ENCODE measurements at places on chromosomes 3 and 15.

DNA sequence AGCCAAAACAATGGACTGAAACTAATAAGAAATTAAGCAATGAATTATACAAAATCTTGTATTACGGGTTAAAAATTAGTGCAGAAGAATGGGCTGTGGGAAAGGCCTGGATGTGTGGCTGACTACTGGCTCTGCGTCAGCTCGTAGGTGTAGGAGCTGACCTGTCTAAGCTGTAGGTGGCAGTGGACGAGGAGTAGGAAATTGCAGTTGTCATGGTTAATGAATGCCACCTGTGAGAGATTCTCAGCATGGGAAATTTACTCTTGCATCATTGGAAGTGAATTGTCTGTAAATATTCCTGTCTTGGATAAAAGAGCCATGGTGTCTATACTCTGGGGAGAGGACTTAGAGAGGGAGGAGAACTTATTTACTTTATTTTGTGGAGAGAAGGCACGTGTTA is 23.4 kb downstream of the CHRNA7 start:
- DNase-seq, result no peak

GRCh38 chr15:58396181-58396580 is 35.6 kb upstream of the LIPC start:
- DNase-seq, result no peak

GRCh38 chr3:156862338-156862737 is 36.2 kb downstream of the LEKR1 start:
- no peak for DNase-seq

DNA sequence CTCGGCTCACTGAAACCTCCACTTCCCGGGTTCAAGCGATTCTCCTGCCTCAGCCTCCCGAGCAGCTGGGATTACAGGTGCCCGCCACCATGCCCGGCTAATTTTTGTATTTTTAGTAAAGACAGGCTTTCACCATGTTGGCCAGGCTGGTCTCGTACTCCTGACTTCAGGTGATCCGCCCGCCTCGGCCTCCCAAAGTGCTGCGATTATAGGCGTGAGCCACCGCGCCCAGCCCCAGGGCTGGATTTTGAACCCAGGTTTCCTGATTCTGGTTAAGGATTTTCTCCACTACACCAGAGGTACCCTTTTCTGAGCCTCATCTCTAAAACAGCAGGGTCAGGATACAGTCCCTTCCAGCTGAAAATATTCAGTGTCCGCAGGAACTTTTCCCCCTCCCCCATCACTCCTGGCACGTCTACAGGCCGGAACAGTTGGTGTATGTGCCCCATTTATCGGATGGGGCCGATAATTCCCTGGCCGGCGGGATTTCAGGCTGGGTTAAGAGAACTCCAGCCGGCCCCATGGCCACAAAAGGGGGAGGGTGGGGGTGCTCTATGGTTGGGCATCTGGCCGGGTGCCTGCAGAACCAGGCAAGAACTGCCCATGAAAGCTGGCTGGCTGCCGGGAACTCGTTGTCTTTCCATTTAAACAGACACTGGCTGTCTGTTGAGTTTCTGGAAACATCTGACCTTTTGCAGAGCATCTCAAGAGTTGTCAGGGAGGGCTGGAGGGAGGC is 26.8 kb upstream of the SEMA4B start:
- no peak for DNase-seq

DNA sequence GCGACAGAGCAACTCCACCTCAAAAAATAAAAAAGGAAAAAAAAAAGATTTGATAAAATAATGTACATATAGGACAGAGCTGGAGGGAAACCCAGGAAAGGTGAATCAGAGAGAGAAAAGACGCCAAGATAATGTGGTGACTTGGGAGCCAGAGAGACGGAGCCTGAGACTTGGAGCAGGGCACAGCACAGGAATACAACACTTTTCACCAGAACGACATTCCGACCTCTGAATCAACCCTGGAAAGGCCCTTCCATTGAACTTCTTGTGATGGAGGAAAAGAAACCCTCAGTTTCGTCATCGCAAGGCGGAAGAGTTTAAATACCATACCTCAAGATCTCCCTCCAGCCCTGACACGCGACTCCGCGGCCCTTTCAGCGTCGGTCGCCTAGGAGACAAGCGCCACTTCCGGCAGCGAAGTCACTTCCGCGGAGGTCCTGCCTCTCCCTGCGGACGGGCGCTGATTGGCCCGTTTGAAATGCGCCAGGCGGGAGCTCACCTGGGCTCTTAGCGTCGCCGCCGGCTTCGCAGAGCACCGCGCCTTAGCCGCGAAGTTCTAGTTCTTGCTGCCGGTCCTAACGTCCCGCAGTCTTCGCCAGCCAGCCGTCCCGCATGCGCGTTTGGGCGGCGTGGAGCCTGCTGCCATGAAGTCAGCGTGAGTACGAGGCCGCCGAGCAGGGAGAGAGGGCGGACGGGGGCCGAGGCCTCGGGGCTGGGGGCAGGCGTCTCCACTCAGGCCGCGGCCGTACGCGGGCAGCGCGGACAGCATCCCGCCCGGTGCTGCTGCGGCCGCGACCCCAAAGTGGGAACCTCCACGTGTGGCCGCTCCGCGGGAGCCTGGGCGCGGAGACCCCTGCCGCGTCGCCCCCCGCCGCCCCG is at the start of gene KIF23:
KIF23 (plus strand) TSS at position 528 of the 879 bp plus-strand sequence; CDS start at position 645, 117 bp downstream.
- peak; percentile 95 for DNase-seq

DNA sequence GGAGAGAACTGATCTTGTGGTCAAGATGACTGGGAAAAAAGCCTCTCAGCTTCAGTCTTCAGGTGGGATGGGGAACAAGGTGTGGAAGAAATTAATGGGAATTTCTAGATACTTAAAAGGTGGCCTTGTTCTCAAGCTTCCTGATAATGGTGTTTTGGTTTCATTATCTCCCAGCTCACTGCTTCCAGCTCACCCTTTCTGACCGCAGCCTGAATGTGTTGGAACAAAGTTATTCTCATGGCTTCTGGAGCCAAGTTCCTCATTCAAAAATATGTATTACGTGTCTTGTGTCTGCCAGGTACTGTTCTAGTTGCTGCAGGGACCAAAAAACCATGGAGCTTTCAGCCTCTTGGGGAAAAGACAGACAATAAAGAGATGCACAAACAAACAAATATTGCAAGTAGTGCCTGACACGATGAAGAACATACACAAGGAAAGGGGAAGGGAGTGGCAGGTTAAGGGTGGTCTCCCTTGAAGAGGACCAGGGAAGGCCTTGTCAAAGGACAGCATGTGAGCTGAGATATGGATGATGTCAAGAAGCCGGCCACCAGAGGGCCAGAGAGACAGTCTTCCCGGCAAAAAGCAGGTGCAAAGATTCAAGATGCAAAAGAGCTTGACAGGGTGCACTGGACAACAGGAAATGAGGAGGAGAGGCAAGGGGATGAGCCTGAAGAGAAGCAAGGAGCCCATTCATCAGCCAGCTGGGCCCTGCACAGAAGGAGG is 35.5 kb downstream of the ARRDC4 start:
- DNase-seq, result peak; percentile 7

DNA sequence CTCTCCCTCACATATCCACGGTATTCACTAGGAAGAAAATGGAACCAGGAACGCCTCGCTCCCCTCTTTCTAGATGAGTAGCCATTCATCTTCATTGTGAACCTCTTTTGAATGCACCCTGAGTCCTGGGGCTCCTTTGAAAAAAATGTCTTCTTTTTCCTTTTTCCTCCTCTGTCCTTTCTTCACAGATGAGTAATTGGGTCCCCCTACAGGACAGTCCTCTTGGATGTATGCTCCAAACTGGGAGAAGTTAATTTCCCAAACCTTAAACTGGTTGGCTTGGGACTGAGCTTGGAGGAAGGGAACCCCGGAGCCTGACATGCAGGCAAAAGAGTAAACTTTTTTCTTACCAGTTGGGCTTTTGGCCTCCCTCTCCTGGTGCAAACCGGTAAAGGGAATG is 108.8 kb downstream of the DPH6 start:
- DNase-seq, result no peak

DNA sequence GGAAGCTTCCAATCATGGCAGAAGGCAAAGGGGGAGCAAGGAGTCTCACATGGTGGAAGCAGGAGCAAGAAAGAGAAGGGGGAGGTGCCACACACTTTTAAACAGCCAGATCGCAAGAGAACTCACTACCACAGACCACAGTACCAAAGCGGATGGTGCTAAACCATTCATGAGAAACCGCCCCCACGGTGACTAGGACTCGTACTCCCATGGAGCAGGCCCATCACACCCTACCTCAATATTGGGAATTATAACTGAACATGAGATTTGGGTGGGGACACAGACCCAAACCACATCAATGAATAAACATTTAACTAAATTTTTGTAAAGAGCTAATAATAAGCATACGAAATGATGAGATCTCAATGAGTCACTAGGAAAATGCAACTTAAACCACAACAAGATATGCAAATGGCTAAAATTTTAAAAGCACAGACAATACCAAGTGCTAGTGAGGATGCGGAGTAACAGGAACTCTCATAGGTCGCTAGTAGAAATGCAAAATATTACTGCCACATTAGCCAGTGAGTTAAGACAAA is 10.0 kb downstream of the MRPS25 start:
- DNase-seq, result peak; percentile 83

DNA sequence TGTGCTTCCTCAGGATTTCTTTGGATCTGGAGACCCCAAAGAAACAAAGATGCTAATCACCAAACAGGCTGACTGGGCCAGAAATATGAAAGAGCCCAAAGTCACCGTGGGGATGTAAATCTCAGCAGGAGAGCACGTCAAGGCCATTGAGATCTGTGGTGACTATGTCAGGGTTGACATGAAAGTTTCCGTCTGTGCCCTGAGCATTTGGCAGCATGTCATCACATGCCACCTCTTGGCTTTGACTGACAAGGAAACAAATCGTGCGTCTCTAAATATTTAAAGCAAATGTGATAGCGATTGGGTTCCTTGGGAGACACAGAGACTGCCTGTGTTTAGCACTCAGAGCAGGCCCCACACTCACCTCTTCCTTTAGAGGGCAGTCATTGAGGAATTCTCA is 35.2 kb downstream of the EFCAB12 start:
- DNase-seq, result no peak

GRCh38 chr3:49867871-49868321 is 1.8 kb downstream of the CAMKV start:
- peak; percentile 18 for DNase-seq

- DNase-seq, result no peak
These were observed 41.5 kb upstream of the RAB6B start for GRCh38 chr3:133937061-133937686.

DNA sequence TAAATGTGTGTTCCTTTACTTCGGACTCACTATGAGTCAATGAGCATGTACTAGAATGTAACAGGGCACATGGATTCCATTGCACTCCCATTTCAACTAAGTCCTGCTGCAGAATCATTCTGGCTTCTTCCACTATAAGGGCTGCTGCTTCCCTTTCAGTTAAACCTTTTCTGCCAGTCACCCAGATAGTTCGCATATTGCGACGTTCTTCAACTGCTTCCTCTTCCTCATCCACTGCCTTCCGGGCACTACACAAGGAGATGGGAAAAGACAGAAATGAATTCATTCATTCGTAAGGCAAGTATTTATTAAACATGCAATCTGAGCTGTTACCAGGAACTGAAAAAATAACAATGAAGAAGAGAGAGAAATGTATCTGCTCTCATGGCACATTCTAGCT is 55.6 kb downstream of the POLQ start:
- no peak for DNase-seq

All from stimulated activated CD4-positive, alpha-beta T cell treated with anti-CD3 and anti-CD28 coated beads, Interleukin-15, amount 100 ng/mL, for 24 hours (primary cell).